ENCODE measurements at places on chromosomes 3 and 15.
A peak's percentile ranks its signal among the peaks of the same experiment; 100 is the strongest.

GRCh38 chr3:150736903-150737832 is 25.8 kb downstream of the SIAH2 start:
- H3K36me3 ChIP-seq, result peaks cover 14% of the 10 kb centered on the region
- DNase-seq, result no peak
- H3K4me3 ChIP-seq, result no peak overlapping the region
- no peaks in the 10 kb centered on the region for H3K27me3 ChIP-seq

DNA sequence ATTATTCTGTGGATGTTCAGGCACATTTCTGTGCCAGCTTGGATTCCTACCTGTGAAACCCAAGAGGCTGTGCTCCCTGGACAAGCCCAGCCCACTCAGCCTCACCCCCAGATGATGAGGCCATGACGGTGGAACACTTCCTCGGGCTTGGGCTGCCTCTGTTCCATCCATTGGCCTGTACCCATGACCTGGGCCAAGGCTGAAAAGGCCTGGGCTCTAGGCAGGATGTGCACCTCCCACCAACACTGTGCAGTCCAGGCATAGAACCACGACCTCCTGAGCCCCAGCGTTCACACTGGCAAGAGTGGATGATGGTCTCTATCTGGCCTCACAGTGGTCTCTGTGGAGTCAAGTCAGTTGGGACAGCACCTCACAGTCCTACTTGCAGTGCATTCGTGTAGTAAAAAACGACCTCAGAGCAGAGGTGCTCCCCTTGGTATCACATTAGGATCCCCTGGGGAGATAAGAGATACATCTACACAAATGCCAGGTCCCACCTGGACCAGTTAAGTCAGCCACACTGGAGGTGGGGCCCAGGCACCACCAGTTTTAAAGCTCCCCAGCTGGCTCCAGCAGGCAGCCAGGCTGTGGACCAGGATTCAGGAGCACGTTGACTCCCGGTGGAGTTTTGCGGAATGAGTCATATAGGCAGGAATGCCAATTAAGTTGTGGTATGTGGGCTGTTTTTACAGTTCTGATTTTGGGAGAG is 39.0 kb upstream of the IGF1R start:
- DNase-seq, result peak; percentile 88
- H3K27me3 ChIP-seq, result no peaks in the 10 kb centered on the region
- H3K4me1 ChIP-seq, result peaks cover 15% of the 10 kb centered on the region
- H3K4me3 ChIP-seq, result no peak overlapping the region

DNA sequence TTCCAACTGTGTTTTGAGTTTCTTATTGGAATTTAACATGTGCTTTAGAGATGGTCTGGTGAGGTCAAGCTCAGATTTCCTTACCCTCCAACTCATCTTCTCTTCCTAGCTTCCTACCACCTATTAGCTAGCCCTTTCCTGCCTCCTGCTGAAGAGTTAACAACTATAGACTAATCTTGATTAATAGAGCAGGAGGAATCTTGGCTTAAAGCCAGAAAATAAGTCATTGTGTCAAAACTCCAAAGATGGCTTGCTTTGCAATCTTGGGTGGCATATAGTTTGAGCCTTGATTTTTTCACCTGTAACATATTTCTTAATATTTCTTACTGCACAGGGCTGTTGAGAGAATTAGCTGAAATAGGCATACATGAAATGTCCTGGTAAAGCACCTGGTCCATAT is 27.3 kb downstream of the BCL2L10 start:
- H3K27me3 ChIP-seq, result no peaks in the 10 kb centered on the region
- H3K27ac ChIP-seq, result peak overlapping the region; percentile 8
- no peaks in the 10 kb centered on the region for H3K36me3 ChIP-seq
- peaks cover 11% of the 10 kb centered on the region for H3K4me1 ChIP-seq

- H3K27ac ChIP-seq, result no peak overlapping the region
- H3K27me3 ChIP-seq, result no peaks in the 10 kb centered on the region
- H3K4me1 ChIP-seq, result no peaks in the 10 kb centered on the region
Observed at GRCh38 chr3:145266368-145266767, 894.6 kb downstream of the PLOD2 start.

DNA sequence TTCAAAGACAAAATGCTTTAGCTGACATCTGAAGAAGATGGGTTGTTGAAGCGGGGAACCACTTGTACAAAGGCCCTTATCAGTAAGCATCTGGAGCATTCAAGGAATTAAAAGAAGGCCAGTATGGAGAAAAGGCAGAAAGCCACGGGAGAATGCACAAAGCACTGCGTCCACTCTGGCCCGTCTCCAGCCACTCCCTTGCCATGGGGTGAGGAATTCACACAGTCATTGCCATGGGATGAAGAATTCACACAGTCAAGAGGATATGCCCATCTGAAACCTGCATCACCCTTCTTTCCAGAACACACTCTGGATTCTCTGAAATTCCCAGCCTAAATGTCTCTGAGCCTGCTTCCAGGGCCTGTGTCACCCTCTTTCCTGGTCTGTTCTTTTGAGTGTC is 26.7 kb upstream of the STAG1 start:
- H3K4me3 ChIP-seq, result no peak overlapping the region
- no peaks in the 10 kb centered on the region for H3K4me1 ChIP-seq
- no peaks in the 10 kb centered on the region for H3K36me3 ChIP-seq
